Dorsolateral prefrontal cortex (tissue), 122 donors: ENCODE measurements at places on chromosomes 6 and 20. TPM values are rescaled to one million over a fixed set of nuclear protein-coding genes. Genes with fewer than 3 reads are reported as not detected.

SAMD5 gene
- total RNA-seq = 3.0 TPM

CABLES2 gene
- total RNA-seq = 9.7 TPM

SLC13A3 gene
- 26.9 TPM for total RNA-seq

AVP gene
- not detected for total RNA-seq

GRCh38 chr20:23343590-23343989 is 7.0 kb upstream of the NXT1 start:
- no peak for DNase-seq

GRCh38 chr6:4808396-4808795 is 32.2 kb downstream of the CDYL start:
- DNase-seq = no peak

DNA sequence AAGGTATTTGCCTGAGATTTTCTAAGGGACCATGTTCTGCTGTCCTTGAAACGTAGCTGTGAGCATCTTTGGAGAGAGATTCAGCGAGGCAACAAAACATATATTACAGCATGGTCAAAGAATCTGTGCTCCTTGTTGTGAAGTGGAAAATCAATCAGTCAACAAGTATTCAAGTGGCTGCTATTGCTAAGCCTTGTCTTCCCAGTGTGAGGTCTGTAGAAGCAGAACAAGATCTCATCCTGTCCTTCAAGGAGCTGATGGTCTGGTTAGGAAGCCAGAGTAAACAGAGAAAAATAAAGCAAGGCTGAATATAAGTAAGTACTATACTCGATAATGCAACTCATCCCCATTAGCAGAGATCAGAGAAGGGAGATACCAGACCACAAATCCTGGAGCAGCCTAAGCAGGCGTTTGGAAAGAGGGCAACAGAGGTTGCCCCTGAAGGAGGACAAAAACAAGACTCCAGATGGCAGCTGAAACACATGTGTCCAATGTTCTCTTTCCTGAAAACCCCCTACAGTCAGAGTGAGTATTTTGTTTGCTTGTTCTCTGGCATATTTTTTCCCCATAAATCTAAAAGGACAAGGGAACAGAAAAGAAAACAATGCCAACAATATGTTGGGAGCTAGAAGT is 392.0 kb downstream of the SYNE1 start:
- DNase-seq = no peak

DNA sequence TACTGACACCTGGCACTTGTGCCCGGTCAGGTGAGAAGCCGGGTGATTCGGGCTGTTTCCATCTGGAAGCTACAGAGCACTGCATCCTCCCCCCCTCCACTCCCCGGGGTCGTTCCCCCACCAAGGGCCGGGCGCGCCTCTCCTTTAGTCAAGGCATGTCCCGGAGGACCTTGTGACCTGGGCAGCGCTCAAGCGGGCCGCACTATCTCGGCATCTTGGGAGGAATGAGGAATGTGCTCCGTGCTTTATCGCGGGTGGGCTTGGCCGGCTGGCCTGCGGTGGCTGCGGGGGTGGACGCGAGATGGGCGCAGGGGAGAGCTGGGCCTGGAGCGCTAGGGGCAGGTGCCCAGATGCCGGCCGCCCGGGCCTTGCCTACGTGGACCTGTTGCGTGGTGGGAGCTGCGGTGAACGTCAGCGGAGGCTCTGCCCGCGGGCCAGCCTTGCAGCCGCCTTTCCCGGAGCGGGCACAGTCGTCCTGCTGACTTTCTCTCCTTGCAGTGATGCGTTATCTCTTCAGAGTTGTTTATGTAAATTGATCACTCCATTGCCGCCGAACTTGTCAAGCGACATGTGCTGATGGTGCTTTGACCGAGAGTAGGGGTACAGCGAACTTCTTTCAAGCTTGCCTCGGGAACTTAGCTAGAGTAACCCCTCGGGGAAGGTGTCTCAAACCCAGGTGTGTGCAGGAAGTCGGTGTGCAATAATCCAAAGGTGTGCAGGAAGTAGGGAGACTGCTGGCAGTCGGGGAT is 1.1 kb downstream of the LRRC1 start:
- peak; percentile 40 for DNase-seq

DNA sequence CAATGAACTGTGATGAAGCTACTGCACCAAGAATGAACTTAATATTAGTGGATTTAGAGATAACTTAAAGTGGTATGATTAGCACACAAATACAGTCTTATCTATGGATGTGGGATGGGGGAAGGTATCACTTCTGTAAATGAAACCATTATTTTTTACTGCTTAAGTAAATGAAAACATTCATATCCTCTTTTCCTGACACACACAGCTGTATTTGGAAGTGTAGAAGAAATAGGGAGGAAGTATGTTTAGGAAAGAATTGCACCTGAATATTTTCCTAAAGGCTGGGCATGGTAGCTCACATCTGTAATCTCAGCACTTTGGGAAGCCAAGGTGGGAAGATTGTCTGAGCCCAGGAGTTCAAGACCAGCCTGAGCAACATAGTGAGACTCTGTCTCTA is 96.8 kb downstream of the HIVEP2 start:
- DNase-seq = no peak

- DNase-seq = no peak
Measured at GRCh38 chr6:155010940-155011339, 15.8 kb downstream of the TIAM2 start.

DNA sequence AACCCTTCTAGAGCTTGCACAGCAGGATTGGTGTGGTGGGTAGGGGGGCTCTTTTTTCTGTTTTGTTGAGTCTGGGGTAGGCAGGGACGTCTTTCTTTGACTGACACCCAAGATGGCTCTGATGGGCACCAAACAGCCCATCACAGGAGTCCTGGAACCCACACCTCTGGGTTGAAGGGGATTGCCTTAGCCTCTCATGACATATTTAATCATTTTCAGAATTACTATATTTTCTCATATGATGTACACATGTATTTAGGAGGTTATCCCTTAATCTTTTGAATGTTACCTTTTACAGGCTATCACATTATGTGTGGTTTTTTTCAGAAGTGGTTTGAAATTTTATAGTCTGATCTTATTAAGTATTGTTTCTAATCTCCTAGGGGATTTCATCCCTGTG is 64.6 kb downstream of the RPP40 start:
- DNase-seq = no peak

DNA sequence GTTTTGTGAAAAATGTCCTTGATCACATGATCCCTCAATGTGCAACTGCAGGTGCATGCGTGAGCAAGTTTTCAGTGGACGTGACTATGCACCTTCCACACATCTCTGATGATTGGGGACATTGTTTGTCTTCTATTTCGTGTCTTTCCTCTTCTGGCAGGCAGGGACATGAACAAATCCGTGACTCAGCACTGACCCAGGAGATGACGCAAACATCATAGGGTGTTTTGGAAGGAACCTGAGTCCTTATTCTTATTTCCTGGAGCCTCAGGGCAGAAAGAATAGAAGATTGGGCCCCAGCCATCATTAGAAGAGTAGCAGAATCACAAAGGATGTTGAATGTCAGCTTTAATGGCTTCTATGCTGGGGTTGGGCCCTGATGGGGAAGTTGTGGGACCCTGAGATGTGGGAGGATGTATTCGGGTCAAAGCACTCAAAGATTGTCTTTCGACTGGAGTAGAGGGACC is 11.9 kb upstream of the SIRPD start:
- no peak for DNase-seq

- no peak for DNase-seq
Measured at GRCh38 chr20:17872959-17873358, 95.6 kb downstream of the SNX5 start.

GRCh38 chr6:5094327-5094726 is 9.2 kb downstream of the PPP1R3G start:
- no peak for DNase-seq

DNA sequence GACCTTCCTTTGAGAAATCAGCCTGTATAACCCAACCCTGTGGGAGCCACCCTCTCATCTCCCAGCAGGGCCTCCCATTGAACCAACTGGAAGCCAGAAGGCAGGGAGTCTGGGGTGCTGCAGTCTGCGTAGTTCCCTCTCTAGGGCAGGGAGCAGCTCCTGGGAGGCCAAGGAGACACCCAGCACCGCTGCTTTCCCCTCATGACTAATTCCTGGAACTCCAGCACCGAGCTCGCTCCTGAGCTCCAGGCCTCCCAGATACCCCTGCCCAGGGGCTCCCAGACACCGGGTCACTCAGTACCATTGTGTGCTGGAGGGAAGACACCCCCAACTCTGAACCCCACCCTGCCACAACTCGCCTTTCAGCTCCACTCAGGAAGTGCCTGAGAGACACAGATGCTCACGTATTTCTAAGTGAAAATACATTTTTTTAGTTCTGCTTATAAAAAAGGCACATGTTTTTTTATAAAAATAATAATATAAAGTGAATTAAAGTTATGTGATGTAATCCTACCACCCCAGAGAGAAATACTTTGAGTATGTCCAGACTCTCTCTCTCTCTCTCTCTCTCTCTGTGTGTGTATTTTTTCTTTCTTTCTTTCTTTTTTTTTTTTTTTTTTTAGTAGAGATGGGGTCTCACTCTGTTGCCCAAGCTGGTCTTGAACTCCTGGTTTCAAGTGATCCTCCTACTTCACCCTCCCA is 17.5 kb downstream of the PIM1 start:
- DNase-seq = no peak

GRCh38 chr20:46179862-46180261 is 61.7 kb downstream of the CD40 start:
- no peak for DNase-seq

GRCh38 chr6:456887-457286 is 65.3 kb downstream of the IRF4 start:
- DNase-seq = no peak
